ENCODE measurements at places on chromosomes 5 and 9. TPM values are rescaled to one million over a fixed set of nuclear protein-coding genes. Genes with fewer than 3 reads are reported as not detected.

DNA sequence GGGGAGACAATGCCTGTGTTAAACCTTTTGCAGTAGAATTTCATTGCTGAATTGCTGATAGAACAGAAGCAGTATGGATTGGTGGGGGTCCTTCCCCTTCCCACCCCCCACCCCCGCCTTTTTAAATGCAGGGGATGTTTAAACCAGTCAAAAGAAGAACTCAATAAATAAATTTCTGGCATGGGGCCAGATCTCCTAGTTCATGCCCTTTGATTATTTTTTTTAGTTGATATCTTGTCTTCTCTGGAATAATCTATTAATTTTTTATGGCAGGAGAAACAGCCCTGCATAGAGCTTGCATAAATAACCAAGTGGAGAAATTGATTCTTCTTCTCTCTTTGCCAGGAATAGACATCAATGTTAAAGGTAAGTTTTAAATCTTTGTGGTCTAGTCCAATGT is 72.8 kb downstream of the SLF1 start:
- H3K4me3 ChIP-seq, result peak overlapping the region; percentile 10
- no peaks in the 10 kb centered on the region for H3K27me3 ChIP-seq
- no peak overlapping the region for H3K27ac ChIP-seq
- no peaks in the 10 kb centered on the region for H3K36me3 ChIP-seq
- H3K4me1 ChIP-seq, result peaks cover 26% of the 10 kb centered on the region
- DNase-seq, result no peak

- H3K36me3 ChIP-seq, result peaks cover 2% of the 10 kb centered on the region
- H3K27ac ChIP-seq, result no peak overlapping the region
- H3K4me1 ChIP-seq, result peaks cover 52% of the 10 kb centered on the region
- H3K27me3 ChIP-seq, result no peaks in the 10 kb centered on the region
- no peak for DNase-seq
Observed at GRCh38 chr9:92746567-92747458, 17.8 kb downstream of the BICD2 start.

- no peaks in the 10 kb centered on the region for H3K36me3 ChIP-seq
- DNase-seq, result no peak
- H3K27me3 ChIP-seq, result no peaks in the 10 kb centered on the region
- no peak overlapping the region for H3K4me3 ChIP-seq
- H3K27ac ChIP-seq, result no peak overlapping the region
- H3K4me1 ChIP-seq, result peaks cover 18% of the 10 kb centered on the region
Observed at GRCh38 chr5:68707575-68707974, 386.2 kb upstream of the SLC30A5 start.

GRCh38 chr9:14958989-14959388 is 48.8 kb upstream of the FREM1 start:
- DNase-seq, result no peak
- peaks cover 10% of the 10 kb centered on the region for H3K36me3 ChIP-seq
- H3K27ac ChIP-seq, result no peak overlapping the region
- H3K4me3 ChIP-seq, result no peak overlapping the region
- no peaks in the 10 kb centered on the region for H3K27me3 ChIP-seq
- H3K4me1 ChIP-seq, result peaks cover 26% of the 10 kb centered on the region

DNA sequence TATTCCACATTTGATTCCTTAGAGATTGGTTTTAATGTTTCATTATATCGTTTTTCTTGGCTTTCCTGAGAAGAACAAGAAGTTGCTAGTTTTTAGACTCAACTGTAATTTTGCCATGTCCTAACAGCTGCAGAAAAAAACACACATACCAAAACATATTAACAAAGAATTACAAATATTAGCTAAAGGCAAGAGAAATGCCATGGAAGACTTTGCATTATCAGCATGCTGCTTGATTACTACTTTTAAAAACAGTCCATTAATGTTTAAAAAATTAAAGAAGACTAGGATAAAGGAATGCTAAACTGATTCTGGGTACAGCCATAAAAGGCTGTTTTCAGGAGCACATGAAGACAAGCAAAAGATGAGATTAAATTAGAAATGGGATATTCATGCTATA is 20.5 kb upstream of the IFNE start:
- peaks cover 8% of the 10 kb centered on the region for H3K4me1 ChIP-seq
- no peak overlapping the region for H3K4me3 ChIP-seq
- H3K27me3 ChIP-seq, result no peaks in the 10 kb centered on the region
- no peak overlapping the region for H3K27ac ChIP-seq

- peak; percentile 27 for DNase-seq
- H3K4me3 ChIP-seq, result no peak overlapping the region
- peaks cover 24% of the 10 kb centered on the region for H3K4me1 ChIP-seq
- peaks cover 5% of the 10 kb centered on the region for H3K27me3 ChIP-seq
- no peaks in the 10 kb centered on the region for H3K36me3 ChIP-seq
- peak overlapping the region; percentile 25 for H3K27ac ChIP-seq
Observed at GRCh38 chr5:160506006-160507004, 84.7 kb downstream of the PTTG1 start.

GRCh38 chr9:77384406-77384805 is 207.1 kb downstream of the VPS13A start:
- no peak overlapping the region for H3K4me3 ChIP-seq
- H3K27ac ChIP-seq, result no peak overlapping the region
- H3K27me3 ChIP-seq, result no peaks in the 10 kb centered on the region
- peaks cover 4% of the 10 kb centered on the region for H3K36me3 ChIP-seq

- H3K4me3 ChIP-seq, result no peak overlapping the region
- no peak for DNase-seq
- no peaks in the 10 kb centered on the region for H3K4me1 ChIP-seq
- H3K27me3 ChIP-seq, result peaks cover 9% of the 10 kb centered on the region
- no peak overlapping the region for H3K27ac ChIP-seq
- H3K36me3 ChIP-seq, result no peaks in the 10 kb centered on the region
Observed at GRCh38 chr9:38126730-38127129, 57.7 kb upstream of the SHB start.

DNA sequence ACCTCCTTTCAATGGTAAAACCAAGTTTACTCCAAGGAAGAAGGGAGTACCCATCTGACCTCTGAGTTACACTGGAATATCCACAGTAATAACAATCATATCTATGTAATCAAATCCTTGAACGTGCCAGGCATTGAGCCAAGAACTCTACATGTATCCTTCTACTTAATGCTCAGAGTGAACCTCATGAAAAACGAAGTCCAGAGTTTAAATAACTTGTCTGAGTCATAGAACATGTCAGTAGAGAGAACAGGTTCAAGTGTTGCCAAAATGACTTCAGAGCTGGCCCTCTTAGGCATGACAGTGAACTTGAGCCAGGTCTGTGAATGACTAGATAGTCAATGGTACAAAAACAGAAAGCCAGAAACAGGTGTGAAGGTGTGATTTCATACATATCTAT is 164.1 kb upstream of the ZNF618 start:
- DNase-seq, result no peak
- H3K27ac ChIP-seq, result no peak overlapping the region
- H3K4me1 ChIP-seq, result no peaks in the 10 kb centered on the region
- H3K27me3 ChIP-seq, result peaks cover 22% of the 10 kb centered on the region
- no peak overlapping the region for H3K4me3 ChIP-seq

DNA sequence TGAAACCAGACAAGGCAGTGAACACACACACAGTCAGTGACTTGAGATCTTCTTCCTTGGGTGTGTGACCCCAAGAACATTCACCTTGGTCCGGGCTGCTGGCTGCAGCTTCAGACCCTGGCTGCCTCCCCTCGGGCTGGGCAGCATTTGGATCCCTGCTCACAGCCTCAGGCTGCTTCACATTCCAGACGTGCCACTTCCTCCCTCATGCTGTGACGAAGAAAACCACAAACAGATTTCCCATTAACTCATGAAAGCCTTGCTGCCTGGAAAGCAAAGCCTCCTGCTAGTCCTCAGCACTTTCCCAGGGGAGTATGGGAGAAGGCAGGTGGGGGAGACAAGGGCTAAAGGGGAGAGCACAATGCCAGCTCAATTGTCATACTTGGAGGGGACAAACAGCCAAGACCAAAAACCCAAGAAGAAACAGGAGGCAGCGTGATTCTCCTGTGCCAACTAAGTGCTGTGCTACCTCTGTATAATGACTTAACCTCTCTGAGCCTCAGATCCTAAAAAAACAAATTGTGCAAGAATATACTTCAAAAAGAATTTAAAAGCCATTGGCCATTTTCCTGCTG is 594.6 kb upstream of the BRINP1 start:
- H3K4me1 ChIP-seq, result peaks cover under 1% of the 10 kb centered on the region
- H3K27me3 ChIP-seq, result peaks cover 41% of the 10 kb centered on the region
- H3K4me3 ChIP-seq, result no peak overlapping the region
- no peak for DNase-seq

DNA sequence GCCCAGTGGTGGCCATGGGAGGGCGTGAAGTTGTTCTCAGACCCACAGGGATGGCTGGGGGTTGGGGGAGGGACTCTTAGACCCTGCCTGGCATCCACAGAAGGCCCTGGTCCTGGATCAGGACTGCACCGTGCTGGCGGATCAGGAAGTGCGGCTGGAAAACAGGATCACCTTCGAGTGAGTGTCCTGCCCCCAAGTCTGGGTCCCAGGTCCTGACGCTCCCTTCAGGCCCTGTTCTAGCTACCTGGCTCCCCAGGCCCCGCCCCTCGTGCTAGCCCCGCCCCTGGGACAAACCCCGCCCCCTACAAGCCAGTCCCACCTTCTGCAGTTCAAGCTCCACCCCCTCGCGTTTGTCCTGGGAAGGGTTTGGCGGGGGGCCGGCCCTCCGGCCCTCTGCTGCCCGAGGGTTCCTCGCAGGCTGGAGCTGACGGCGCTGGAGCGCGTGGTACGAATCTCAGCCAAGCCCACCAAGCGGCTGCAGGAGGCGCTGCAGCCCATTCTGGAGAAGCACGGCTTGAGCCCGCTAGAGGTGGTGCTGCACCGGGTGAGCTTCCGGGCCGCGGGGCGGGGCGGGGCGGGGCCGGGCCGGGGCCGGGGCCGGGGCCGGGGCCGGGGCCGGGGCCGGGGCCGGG is 12.9 kb downstream of the RGS14 start:
- H3K4me3 ChIP-seq, result peak overlapping the region; percentile 78
- H3K4me1 ChIP-seq, result peaks cover 26% of the 10 kb centered on the region
- peaks cover 12% of the 10 kb centered on the region for H3K27me3 ChIP-seq
- peak; percentile 87 for DNase-seq

DNA sequence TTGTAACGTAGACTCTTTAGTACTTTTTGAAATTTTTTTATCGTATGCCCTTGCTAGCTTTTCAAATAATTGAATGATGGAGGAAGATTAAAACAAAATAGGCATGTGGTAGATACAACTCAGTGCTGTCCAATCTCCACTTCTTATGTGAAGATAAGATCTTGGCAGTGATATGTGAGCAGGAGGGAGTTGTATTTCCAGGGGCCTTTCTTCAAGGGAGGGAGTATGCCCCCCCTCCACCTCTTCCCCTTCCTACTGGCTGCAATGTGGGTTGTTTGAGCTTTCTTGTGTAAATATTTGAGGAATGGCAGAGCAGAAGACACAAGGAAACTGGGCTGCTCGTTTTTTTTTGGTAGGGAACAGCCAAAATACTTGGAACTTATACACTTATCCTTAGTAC is 374.9 kb downstream of the PSAT1 start:
- H3K27ac ChIP-seq, result no peak overlapping the region
- no peaks in the 10 kb centered on the region for H3K36me3 ChIP-seq
- DNase-seq, result no peak
- H3K27me3 ChIP-seq, result no peaks in the 10 kb centered on the region
- no peak overlapping the region for H3K4me3 ChIP-seq
- H3K4me1 ChIP-seq, result no peaks in the 10 kb centered on the region

- H3K27ac ChIP-seq, result no peak overlapping the region
- H3K4me1 ChIP-seq, result no peaks in the 10 kb centered on the region
- H3K27me3 ChIP-seq, result no peaks in the 10 kb centered on the region
- no peak for DNase-seq
Observed at GRCh38 chr5:76223696-76224095, 140.5 kb downstream of the SV2C start.

Gene EGR1
- total RNA-seq, result 21.5 TPM

Gene OTP
- total RNA-seq, result 3.1 TPM

Gene SPINK4
- total RNA-seq, result not detected
